Immature natural killer cell (primary cell): ENCODE measurements at places on chromosomes 4 and X. TPM values are rescaled to one million over a fixed set of nuclear protein-coding genes. Genes with fewer than 3 reads are reported as not detected.

The HS6ST2 gene
- not detected for polyA plus RNA-seq

The GLUD2 gene
- polyA plus RNA-seq, result 0.91 TPM

The CTAG2 gene
- polyA plus RNA-seq, result not detected

DNA sequence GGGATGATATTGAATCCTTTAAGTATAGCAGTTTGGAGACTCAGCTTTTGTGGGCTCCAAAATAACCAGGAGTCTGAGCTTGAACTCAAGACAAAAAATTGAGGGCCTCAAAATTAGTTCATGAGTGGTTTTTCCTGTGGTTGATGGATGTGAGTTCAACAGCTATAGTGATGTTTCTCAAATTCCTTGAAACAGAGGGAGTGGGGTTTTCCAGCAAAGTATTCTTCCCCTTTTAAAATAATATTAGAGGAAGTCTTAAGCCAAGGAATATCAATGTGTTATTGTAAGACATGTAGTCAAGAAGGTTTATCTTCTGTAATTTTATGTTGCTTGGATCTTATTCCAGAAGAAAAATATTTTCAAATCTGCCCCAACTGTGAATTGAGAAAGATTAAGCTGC lies 10.6 kb downstream of the OTC start:
- DNase-seq, result no peak

- no peak for DNase-seq
These were observed 6.5 kb downstream of the TRIM2 start for GRCh38 chr4:153210727-153211126.

DNA sequence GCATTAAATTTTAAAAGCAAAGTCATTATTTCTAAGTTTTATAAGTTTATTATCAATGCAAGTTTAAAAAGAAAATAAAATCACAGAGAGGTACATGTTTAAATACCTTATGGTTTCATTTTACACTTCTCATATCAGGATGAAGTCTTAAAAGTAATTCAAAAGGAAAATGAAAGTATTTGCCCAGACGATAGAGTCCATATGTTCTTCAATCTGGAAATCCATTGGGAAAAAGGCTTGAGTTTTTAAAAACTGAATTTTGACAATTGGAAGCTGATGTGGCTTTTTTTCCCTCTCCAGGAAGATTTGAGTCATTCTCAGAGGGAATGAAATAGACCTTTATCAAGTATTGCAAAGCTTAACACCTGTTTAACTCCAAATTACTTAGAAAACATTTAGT lies 37.1 kb downstream of the MAB21L2 start:
- no peak for DNase-seq
